ENCODE measurements at places on chromosomes 7 and 10.

GRCh38 chr7:20785157-20786048, 1.3 kb downstream of the SP8 start:
- no peak for DNase-seq

DNA sequence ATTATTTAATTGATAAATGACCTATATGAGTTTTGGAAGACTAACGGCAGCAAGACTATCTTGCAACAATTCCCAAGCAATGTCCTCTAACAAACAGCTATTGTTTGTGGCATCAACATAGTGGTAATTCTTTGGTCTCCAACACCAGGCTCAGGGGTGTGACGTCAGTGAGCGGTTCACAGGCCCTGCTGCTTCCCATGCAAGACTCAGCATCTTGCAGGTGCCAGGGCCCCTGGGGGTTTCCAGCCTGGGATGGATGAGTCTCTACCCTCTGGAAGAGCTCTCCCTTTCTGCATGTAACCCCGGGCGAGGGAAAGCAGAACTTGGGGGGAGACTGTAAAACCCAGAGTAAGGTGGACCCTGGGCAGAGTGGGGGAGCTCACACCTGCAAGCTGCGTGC, 164.7 kb downstream of the ACTR3B start:
- DNase-seq = no peak

GRCh38 chr7:69597278-69598076, 798 bp upstream of the AUTS2 start:
- DNase-seq = no peak

- no peak for DNase-seq
Observed at GRCh38 chr7:116802746-116803152, 59.6 kb upstream of the CAPZA2 start.

DNA sequence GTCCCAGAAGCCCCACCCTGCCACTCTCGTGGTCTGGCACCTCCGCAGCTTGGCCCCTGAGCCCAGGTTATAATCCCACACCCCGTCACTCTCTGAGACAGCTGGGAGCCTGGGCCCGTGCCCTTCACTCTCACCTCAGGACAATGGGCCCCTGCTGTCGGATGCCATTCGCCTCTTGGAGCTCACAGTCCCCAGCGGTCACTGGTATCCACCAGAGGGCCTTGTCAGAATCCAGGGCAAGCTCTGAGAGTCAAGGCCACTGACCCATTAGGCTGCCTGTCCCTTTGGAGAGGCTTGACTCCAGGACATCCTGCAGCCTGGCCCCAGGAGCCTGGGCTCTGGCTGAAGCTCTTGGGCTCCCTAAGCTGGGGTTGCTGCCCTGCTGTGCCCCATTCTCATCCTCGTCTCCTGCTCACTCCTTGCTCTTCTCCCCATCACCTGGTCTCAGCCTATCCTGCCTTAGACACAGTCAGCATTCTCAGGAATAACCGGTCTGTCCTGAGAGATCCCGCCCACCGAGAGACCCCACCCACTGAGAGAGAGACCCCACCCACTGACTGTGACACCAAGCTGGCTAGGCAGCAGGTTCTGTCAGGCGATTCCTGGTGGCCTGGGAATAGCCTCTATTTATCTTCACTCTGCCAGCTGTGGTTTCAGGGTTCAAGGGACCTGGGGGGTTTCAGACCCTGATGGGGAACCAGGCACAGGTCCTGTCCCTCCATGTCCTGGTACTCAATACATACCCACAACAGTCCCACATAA, 27.7 kb downstream of the CPXM2 start:
- no peak for DNase-seq

Measured in NCI-H187 treated with DMSO at 0.1 percent for 48 hours (cell line).